ENCODE measurements at places on chromosomes 16 and 17.

DNA sequence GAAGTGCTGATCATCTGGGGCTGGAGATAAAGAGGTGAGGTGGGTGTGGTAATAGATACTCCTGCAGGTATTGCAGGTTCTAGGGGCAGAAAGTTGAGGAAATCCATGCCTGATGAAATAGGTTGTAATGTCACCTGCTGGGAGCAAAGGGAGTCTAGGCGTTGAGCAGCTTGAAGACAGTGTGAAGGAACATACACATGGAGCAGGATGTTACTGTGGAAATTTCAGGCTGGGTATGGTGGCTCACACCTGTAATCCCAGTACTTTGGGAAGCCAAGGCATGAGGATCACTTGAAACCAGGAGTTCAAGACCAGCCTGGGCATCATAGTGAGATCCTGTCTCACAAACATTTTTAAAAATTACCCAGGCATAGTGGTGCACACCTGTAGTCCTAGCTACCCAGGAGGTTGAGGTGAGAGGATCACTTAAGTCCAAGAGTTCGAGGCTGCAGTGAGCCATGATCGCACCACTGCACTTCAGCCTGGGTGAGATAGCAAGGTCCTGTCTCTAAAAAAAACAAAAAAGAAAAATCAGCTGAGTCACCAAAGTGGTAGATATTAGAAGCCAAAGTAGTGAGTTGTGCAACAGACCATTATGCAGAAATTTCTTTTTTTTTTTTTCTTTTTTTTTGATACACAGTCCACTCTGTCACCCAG is 9.1 kb upstream of the CRYBA1 start:
- no peak for DNase-seq

DNA sequence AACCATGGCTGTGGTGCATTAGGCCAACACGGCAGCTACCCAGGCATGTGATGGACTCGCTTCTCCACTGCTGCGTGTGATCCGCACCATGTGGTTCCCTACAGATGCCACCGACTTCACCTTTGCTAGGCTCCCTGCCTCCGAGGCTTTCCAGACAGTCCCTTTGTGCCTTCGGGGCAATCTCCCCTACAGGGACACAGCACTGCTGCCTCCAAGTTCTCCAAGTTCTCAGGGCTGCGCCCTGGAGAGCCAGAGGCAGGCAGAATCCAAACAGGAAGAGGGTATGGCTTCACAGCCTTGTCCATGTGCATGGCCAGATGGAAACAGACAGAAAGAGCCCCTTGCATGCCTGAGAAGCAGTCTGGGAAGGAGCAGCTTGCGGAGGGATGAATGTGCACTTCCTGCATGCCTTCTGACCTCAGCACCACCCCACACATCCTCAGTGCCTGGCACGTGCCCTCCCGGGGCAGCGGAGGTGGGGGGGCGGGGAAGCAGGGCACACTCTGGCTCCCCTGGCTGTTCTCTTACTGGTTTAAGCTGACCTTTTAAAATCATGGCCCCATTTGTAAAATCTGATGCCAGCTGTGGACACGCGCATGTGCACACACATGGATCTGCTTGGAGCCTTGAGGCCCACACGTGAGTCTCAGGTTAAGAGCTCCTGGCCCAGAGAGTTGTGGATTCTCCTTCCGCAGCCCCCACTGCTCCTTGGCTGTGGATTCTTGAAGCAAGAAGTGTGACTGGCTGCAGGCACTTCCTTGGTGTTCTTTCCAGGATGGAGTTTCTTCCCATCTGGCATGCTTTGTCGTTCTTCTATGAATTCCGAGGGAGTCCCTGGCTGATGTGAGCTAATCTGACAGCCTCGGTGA is 55.3 kb upstream of the MTSS2 start:
- DNase-seq: no peak

GRCh38 chr16:19901164-19901563 is 16.5 kb upstream of the GPRC5B start:
- no peak for DNase-seq

DNA sequence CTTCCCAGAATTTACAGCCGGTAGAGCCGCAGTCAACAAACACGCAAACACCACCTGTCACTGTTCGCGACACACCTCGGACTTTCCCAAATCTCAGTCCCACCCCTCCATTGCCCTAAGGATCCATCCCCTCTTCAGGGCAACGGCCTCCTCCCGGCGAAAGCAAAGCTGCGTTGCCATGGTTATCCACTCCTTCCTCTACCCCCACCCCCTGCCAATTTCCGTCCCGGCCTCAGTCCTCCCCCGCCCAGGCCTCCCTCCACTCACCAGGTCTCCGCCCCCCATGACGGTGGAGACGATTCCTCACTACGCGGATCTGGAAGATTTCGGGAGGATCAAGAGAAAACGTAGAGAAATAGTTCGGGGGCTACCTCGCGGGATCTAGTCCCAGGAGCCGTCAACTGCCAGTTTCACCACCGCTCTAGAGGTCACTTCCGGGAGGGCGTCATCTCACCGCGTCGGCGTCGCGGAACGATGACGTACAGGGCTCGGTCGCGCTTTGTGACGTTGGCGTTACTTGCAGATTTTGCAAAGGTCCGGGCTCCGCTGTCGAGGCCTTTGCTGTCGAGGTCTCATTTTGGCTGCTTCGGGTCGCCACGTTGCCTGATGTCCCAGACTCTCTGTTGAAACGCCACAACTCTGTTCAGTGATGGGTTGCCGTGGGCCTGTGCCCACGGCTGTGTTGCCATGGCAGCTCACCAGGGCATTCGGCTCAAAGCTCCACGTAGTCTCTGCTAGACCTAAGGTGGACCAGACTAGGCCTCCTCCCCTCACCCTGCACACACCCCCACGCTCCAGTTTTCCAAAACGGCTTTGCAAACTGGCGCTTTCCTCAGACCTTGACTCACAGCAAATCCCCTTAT is at the start of gene CWC25:
Gene CWC25 (minus strand): TSS at position 423 of the 863 bp plus-strand sequence. CDS start 138 bp downstream, at position 285.
- DNase-seq: peak; percentile 88

DNA sequence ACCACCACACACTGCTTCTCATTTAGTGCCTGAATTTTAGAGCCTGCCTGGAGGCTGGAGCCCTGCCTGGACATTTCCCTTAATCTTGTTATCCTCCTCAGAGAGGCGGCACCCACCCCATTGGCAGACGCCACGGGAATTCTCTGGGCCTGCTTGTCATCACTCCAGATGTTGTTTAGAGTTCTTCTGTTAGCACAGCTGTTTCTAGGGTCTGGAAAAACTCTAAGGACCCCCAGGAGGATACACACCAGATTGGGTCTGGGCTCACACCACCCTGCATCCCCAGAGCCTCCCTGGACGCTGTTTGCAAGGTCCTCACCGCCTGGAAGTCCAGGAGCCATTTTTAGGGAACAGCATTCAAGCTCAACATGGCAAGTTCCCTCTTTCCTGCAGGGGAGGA is 565 bp upstream of the XAF1 start:
- no peak for DNase-seq

DNA sequence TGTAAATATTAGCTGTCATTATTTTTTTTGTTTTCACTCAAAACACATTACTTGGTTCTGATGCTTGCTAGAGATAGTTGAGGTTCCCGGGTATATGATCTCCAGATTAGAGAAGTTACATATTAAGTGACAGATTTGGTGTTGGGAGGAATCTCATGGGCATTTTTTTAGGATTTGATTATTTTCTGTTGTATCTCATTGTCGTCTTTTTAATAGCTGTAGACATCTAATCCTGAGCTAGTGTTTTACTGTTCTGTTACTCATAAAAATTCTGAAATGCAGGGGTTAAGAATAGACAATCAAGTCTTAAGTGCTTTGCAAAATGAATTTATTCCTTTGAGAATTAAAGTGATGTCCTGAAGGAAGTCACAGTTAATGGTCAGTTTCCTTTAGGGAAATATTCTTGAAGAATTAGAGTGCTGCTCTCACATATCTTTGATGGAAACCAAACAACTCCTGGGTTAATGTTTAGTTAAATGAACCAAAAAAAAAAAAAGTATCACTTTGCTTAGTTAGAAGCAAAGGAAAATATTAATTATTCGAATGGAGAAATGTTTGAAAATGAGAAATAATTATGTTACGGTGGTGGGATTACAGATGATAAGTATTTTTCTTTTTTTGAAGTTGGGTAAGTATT is 251.7 kb upstream of the CACNG5 start:
- DNase-seq: no peak

- no peak for DNase-seq
Observed at GRCh38 chr17:72514891-72515290, 394.1 kb downstream of the SOX9 start.
